ENCODE measurements at places on chromosomes 12 and 14. TPM values are rescaled to one million over a fixed set of nuclear protein-coding genes. Genes with fewer than 3 reads are reported as not detected.

Gene ERBB3
- total RNA-seq: 5.4 TPM

Gene WNT1
- 0.81 TPM for total RNA-seq

Gene SLC41A2
- 2.0 TPM for total RNA-seq

Gene FOXG1
- total RNA-seq: not detected

Gene EIF2B2
- total RNA-seq: 51.0 TPM

Gene FSCB
- not detected for total RNA-seq

Gene REM2
- 0.21 TPM for total RNA-seq
